CD4-positive, alpha-beta memory T cell (primary cell): ENCODE measurements at places on chromosomes 4 and X.

DNA sequence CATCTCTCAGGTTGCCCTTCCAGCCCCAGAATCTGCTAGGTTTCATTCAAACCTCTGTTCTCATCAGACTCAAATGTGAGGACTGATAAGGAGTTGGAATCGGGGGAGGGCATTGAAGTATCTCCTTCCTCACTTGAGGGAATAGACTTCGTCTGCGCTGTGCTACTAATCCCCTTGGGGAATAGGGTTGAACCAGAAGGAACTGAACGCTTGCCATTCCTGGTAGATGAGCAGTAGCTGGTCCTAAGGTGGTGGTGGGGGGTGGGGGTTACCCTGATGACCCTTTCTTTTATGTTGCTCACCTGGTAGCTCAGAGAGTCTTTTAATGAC lies 692 bp upstream of the SLC9A7 start:
- DNase-seq, result no peak

- DNase-seq, result no peak
These were observed 15.0 kb downstream of the RBMX start for GRCh38 chrX:136865270-136866158.

DNA sequence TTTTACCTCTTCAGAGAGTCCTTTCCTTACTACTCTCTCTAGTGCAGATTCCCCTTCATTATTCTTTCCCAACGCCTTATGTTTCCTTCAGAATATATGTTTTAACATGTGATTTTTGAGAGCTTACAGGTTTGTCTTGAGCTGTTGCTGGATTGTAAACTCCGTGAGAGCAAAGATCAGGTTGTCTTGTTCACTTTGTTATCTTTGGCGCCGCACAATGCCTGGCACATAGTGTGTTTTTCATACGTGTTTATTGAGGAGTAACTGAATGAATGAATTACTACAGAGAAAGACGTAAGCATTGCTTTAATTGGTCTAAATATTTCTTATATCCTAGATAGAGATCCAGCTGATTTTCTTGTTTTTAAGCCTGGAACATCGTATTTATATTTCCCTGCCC lies 80.5 kb upstream of the SLC4A4 start:
- DNase-seq, result no peak

GRCh38 chr4:35644591-35644990 lies 599.7 kb downstream of the ARAP2 start:
- no peak for DNase-seq

- DNase-seq, result no peak
These were observed 83.4 kb upstream of the FAM47B start for GRCh38 chrX:34859191-34859590.

DNA sequence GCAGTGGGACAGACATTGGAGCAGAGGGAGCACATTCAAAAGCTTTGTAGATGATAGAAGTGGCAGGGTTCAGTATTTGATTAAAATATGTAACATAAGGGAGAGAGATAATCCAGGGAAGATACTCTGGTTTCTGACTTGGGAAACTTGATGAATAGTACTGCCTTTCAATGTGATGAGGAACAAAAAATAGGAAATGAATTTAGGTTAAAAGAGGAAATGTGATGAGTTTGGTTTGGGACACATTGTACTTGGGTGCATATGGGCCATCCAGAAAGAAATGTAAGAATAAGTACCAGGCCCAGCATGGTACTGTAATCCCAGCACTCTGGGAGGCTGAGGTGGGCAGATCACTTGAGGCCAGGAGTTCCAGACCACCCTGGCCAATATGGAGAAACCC lies 20.9 kb upstream of the NDNF start:
- no peak for DNase-seq

GRCh38 chr4:22179124-22179874 lies 230.7 kb upstream of the KCNIP4 start:
- DNase-seq, result no peak

DNA sequence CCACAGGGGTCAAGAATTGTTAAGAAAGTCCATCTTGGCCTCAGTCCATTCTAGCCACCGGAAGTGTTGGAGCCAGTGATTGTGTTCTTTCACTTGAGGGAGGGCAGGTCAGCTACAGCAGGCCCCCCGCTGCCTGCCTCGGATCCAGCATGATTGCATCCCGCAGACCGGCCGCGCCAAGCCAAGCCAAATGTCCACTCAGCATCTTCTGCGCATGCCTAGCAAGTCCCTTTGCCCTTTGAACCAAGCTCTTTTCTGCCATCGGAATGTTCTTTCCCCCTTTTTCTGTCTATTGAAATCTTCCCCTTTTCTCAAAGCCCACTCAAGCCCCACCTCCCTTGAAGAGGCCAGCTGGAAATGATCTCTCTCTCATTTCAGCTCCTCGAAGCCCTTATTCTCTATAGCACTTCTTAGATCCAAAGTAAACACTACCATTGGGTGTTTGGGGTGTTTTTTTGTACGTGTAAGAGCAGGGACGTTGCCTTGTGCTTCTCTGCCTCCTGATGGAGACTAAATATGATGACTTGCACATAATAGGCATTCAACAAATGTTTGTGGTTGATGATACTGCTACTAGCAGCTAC lies 147.8 kb upstream of the BCOR start:
- no peak for DNase-seq

GRCh38 chr4:24057915-24058559 lies 168.2 kb upstream of the PPARGC1A start:
- DNase-seq, result no peak
